ENCODE measurements at places on chromosomes 12 and 14. TPM values are rescaled to one million over a fixed set of nuclear protein-coding genes. Genes with fewer than 3 reads are reported as not detected.

CLMN gene
- not detected for total RNA-seq

GDF3 gene
- total RNA-seq, result not detected

HOXC10 gene
- total RNA-seq, result 48.6 TPM

TIMELESS gene
- total RNA-seq, result 33.3 TPM

EPYC gene
- not detected for total RNA-seq

DLGAP5 gene
- total RNA-seq, result 63.1 TPM

ZBTB25 gene
- 1.2 TPM for total RNA-seq

CLEC9A gene
- total RNA-seq, result not detected

SELPLG gene
- 0.74 TPM for total RNA-seq
